ENCODE measurements at places on chromosomes 13 and 19.
A peak's percentile ranks its signal among the peaks of the same experiment; 100 is the strongest.

- DNase-seq, result no peak
Observed at GRCh38 chr13:91144054-91144453, 203.4 kb upstream of the MIR17HG start.

DNA sequence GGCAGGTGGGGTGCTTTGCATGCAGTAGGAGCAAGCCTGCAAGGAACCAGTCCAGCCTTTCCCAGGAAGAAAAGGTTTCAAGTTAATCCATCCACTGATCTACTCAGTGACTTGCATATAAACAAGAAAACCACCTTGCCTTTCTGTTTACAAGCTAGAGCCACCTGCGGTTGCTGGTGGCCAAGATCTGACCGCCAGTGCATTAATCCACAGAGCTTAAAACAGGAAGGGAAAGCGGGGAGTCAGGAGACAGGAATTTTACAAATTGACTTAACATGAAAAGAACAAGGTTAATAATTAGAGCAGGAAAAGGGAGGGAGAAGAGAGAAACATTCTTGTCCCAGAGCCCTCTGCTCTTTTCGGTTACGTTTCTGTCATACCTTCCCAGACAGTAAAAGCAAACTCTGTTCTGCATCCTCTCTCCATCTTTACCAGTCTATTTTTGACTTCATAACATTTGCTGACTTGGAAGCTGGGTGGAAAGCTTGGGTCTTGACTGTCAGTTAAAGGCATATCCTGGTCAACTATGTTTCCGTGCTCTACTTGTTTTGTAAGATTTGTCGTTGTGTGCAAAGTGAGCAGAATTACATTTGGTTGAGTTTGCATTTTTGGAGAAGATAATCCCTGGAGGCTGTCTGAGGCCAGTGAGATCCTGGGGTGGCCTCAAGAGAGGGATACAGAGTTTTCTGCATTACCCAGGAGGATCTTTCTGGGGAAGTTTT is 760.6 kb downstream of the EFNB2 start:
- DNase-seq, result no peak

GRCh38 chr19:40464059-40465024 is 1.2 kb downstream of the BLVRB start:
- peak; percentile 95 for DNase-seq

- DNase-seq, result no peak
Observed at GRCh38 chr19:1283207-1283916, 2.3 kb upstream of the EFNA2 start.

GRCh38 chr13:24124789-24125476 is 35.6 kb upstream of the SPATA13 start:
- no peak for DNase-seq

GRCh38 chr19:37902668-37903067 is 3.7 kb downstream of the WDR87 start:
- DNase-seq, result peak; percentile 88

GRCh38 chr19:14959263-14959662 is 18.0 kb downstream of the OR7C2 start:
- DNase-seq, result no peak

GRCh38 chr13:71727042-71727441 is 140.0 kb downstream of the DACH1 start:
- no peak for DNase-seq

- DNase-seq, result no peak
Observed at GRCh38 chr19:44795398-44795987, 13.4 kb upstream of the BCAM start.

DNA sequence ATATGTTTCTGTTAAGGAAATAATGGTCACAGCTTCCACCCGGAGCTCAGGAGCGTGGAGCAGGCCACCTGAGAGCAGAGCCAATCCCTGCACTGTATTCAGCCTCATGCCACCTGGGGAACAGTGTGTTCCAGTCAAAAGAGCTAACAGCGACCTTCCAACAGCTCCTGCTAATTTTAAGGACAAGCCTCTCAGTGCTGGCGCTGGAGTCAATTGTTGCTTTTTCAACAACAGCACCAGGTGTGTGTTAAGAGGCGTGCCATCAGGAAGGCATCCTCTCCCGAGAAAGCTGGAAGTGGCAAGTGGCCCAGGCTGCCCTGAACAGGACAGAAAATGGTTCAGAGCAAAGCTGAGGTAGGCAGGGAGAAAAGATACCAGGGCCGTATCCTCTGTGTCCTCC is 102.0 kb downstream of the CACNA1A start:
- DNase-seq, result no peak

- no peak for DNase-seq
Observed at GRCh38 chr13:75432811-75433244, 49.1 kb downstream of the TBC1D4 start.

DNA sequence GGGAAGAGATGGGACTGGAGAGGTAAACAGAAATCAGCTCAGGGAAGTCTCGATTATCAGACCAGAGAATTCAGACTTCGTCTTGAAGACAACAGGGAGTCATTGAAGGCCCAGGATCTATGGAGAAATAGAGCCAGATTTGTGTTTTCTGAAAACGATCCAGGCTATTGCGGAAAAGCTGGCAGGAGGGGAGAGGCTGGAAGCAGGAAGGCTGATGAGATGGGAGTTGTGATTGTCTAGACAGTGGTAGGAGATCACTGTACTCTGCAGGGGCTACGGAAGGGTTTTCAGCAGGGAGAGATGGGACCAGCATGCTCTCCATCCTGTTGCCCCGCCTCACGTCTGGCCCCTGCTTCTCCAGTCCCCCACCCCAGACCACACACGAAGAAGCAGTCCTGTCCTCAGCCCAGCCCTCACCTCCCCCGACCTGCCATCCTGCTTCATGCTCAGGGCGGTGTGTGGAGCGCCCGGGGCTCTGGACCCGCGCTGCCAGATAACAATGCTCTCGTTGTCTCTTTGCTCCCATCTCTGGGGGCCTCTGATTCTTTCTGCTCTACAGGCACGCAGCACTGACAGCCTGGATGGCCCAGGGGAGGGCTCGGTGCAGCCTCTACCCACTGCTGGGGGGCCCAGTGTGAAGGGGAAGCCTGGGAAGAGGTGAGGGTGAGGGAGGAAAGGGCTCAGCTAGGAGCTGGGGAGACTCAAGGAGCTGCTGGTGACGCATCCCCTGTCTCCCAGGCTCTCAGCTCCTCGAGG is 1.9 kb downstream of the ARHGAP33 start:
- no peak for DNase-seq

- DNase-seq, result no peak
Observed at GRCh38 chr19:49880162-49880869, 2.8 kb downstream of the TBC1D17 start.

GRCh38 chr19:10061717-10062310 is 24.3 kb upstream of the SHFL start:
- DNase-seq, result no peak

GRCh38 chr13:99687723-99688397 is 186.6 kb downstream of the TM9SF2 start:
- DNase-seq, result no peak

DNA sequence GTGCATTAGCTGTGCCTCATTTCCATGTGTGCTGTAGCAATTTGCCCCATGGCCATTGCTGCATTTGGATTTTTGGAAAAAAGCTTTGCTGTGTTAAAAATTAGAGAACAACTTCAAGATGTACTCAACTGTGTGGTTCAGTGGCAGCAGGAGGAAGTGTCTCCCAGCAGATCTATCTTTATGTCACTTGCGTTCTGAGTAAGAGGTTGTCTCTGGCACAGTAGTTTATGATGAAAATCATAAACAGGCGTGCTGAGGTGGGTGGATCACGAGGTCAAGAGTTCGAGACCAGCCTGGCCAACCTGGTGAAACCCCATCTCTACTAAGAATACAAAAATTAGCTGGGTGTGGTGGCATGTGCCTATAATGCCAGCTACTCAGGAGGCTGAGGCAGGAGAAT is 29.0 kb upstream of the RNF17 start:
- no peak for DNase-seq

DNA sequence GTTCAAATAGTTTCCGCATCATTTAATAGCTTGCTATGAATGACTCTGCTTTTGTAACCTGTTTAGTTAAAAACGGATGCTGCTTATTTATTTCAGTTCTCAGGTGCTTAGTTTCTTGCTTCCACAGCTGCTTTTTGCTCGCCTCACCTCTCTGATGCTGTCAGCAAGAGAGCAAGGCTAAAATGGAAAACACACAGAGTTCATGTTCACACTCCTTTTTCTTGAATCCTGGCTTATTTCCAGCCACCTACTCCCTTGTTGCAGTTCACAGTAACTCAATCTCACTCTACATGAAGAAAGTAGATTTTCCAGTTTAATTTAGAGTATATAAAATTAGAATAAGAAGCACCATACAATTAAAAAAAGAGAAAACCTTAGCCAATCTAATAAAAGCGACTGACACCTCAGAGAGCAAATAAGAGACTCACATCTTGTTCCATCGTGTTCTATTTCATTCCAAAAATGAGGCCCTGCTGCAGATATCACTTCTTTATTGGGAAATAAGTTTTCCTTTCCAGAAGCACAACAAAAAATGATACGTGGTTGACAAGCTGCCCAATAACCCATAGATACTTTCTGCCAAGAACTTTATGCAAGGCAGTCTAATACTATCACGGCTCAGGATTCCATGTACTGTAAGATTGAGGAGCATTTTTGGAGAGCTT is 326.1 kb upstream of the SLITRK1 start:
- no peak for DNase-seq

- no peak for DNase-seq
Observed at GRCh38 chr19:11792942-11793341, 5.4 kb upstream of the ZNF491 start.

- no peak for DNase-seq
Observed at GRCh38 chr19:2770055-2771013, 12.7 kb downstream of the SGTA start.

DNA sequence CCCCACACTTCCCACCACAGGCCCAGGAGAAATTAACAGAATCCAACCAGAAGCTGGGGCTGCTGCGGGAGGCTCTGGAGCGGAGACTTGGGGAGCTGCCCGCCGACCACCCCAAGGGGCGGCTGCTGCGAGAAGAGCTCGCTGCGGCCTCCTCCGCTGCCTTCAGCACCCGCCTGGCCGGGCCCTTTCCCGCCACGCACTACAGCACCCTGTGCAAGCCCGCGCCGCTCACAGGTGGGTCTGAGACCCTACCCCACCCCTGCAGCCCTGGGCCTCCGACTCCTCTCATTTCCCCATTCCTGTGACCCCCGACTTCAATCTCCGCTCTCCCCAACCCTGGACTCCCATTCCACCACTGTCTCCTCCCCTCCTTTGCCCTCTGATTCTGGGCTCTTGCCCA is 17.8 kb downstream of the PKN1 start:
- no peak for DNase-seq

DNA sequence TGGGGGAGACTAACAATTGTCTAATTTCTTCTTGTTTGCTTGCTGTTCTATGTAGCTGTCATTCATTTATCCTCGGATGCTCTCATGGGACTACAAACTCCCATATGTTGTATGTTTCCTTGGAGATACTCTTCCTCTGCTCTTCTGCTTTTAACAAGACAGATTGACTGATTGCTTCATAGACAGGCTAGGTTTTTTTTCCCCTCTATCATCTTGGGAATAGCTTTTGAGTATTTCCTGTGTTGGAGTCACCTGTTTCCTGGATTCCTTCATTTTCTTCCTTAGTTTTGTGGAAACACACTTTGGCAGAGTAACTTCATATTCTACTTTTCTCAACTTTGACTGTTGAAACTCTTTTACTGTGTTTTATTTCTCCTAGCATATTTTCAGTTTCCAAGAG is 27.6 kb downstream of the EDNRB start:
- no peak for DNase-seq

DNA sequence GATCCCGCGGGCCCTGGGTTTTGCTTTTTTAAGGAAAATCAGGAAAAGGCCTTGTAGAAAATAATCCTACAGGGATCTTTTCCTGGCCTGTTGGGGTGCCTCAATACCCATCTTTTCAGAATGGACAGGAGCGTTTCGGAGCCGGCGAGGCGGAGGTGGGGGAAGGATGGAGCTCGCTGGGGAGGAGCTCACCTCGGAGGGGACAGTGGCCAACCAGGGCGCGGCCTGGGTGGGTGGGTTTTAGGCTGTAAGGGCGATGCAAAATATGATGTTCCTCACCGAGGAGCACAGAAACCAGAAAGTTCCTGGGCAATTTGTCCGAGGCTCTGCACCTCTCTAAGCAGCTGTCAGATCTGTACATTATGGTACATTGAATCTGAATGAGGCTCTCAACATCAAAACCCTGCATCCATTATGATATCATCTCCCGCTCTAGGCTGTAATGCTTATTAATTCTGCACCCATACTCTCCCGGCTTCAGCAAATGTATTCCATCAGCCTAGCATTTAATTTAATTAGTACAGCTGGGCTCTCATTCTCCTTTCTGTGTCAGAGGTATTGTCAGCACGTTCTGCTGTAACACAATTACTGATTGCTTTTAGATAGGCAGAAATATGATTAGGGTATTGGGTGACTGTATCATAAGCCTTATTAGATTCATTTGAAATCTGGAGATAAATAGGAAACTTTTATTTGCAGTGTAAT is 90.3 kb upstream of the SOX1 start:
- no peak for DNase-seq

- peak; percentile 99 for DNase-seq
Observed at GRCh38 chr19:41225238-41226052, 6.4 kb downstream of the AXL start.

- no peak for DNase-seq
Observed at GRCh38 chr13:27347211-27347772, 76.7 kb downstream of the RASL11A start.

DNA sequence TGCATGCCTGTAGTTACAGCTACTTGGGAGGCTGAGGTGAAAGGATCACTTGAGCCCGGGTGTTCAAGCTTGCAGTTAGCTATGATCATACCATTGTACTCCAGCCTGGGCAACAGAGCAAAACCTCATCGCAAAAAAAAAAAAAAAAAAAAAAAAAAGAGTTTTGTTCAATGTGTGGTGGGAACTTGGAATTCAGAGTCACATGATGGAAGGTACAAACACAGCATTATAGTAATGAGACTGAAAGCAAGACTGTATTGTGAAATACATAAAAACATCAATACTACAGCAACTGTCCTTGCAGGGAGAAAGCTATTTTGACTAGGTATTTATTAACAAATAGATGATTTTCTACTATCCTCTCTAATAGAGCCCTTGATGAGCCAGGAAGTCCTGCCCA is 393.2 kb downstream of the DLEU7 start:
- DNase-seq, result no peak

DNA sequence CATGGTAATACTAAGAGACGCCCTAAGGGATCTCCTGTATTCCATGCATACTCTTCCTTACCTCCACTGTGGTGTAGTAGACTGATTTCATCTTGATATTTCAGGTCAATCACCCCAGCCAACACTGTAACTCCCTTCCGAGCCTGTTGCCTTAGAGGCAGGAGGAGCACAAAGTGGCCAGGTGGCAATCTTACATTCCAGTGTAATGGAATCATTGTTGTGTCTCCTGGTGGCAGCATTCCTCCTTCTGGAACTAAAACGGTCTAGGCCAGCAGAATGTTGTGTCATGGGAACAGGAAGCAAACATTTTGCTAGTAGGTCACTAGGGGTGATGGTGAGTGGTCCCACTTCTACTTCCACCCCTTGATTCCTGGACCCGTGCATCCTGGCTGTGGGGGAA is 405.7 kb upstream of the SLC10A2 start:
- DNase-seq, result no peak
